ENCODE measurements at places on chromosomes 5 and 9.

- DNase-seq = no peak
Measured at GRCh38 chr9:16704116-16705110, 166.1 kb downstream of the BNC2 start.

DNA sequence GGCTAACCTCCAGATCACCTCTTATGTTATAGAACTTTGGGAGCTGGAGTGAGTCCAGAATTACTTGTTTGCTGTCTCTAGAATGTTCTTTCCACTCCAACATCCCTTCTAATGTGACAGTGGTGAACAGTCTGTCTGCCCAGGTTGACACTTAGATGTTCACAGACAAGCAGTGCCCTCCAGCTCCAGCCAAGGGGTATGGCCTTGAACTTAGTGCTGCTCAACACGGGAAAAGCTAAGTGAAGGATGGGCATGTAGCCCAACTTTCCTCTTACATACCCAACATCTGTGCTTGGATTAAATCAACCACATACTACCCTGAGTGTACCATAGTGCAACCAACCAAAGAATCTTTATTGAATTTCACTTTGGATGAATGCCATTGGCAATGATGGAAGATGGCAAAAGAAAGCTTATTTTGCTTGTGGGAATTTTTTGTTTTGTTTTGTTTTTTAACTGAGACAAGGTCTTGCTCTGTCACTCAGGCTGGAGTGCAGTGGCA lies 201.2 kb downstream of the NXNL2 start:
- no peak for DNase-seq

- DNase-seq = no peak
Measured at GRCh38 chr5:169350759-169351240, 49.9 kb upstream of the SLIT3 start.

DNA sequence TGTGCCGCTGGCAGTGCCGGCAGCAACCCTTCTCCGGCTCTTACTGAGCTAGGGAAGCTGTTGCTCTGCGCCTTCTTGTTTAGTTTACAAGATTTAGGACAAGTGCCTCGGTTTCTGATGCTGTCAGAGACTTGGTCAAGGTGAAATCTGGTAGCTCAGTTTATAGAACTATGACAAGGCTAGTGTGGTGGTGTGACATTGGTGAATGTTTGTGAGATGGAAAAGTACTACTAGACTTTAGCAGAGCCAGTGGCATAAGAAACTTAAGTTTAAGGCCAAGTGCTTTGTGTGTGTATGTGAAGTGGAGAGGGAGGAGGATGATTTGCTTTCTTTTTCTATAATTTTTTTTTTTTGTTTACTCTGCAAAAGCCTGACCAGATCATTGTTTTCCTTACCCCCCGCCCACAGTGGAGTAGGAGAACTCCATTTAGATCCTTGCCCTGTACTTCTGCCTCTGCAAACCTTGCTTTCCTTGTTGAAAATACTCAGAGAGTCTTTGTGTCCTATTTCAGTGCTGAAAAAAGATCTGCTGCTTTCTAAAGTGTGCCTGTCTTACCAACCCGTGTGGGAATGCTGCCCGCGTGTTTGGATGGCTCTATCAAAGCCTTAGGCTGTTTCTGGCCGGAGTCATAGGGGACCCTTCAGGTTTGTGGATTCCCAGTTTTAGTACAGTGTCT lies 75.9 kb downstream of the TRIO start:
- DNase-seq = no peak

DNA sequence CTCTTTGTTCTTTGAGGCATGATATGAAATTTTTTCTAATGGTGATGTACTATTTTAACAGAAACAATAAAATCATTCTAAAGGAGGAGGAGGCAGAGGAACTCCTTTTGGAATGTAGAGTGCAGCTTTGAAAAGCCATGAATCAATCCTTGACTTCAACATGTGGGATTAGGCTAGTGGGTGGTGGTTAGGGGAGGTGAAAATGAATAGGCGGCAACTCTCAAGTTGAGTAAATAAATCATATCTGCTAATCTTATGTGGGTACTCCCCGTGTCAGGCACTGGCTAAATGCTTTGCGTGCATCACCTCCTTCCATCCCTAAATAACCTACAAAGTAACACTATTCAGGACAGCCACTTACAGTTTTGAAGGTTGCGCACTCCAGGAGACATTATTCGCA lies 35.1 kb downstream of the FAM81B start:
- DNase-seq = no peak

- DNase-seq = no peak
Measured at GRCh38 chr9:108241384-108242073, 614.3 kb downstream of the ACTL7B start.

DNA sequence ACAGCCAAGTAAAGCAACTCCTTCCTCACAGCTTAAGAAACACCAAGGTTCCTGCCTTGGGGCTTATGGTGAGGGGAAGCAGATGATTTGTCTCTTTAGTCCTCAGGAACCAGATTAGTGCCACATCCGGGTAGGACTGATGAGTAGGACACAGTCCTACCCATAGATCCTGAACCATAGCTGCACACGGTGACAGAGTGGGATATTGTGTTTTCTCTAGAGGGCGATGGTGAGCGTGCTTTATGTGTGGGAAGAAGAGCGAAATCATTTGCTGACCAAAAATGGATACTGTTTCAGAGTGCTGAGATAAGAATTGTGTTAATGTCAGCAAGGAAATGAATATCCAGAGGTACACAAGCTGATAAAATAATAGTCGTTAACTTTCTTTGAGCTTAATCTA lies 209.0 kb upstream of the FBXL7 start:
- no peak for DNase-seq

- DNase-seq = no peak
Measured at GRCh38 chr5:171920765-171921391, 85.6 kb downstream of the FBXW11 start.

DNA sequence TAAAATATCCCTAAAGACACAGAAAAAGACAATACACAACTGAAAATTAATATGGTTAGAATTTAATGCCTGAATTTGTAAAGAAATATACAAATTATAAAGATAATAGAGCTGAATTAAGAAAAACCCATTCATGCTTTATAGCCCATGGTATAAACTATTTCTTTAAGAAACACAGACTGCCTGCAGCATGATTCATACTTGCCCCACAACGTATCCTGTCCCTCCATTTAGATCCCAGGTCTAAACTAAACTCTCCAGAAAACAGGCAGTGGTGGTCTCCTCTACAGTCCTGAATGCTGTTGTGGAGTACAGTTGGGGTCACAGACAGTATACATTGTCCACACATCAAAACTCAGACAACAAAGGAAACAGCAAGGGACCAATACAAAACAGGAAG lies 24.8 kb downstream of the IL6ST start:
- DNase-seq = no peak

- no peak for DNase-seq
Measured at GRCh38 chr9:33197279-33198152, 30.4 kb upstream of the B4GALT1 start.

DNA sequence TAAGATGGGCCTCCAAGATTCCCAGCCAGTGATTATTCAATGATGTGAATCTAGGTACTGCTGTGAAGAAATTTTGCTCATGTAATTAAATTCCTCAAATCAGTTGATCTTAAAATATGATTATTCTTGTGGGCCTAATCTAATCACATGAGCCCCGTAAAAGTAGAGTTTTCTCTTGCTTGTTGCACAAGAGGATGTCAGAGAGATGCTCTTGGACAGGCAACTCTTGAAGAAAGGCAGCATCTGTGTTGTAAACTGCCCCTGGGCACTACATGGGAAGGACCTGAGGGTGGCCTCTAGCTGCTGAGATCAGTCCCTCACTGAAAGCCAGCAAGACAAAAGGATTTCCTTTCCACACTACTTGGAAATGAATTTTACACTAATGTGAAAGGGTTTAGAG lies 132.9 kb downstream of the TRPM3 start:
- no peak for DNase-seq

DNA sequence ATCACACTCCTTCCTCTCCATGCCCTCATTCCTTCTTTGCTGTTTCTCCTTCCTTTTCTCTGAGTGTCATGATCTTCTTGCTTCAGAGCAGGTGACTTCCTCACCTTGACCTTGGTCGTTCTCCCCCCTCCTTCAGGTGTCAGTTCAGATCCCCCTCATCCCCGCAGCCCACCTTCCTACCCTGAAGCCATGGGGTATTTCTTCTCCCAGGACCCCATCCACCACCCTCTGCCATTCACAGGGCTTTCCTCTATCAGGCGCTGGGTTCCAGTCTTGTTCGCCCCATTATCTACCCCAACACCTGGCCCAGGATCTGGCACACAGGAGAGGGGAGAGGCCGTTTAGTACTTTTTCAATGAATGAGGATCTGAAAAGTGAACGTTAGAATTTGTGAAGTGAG lies 101.0 kb downstream of the NSG2 start:
- DNase-seq = no peak

- no peak for DNase-seq
Measured at GRCh38 chr5:25094219-25094618, 449.4 kb upstream of the CDH10 start.

DNA sequence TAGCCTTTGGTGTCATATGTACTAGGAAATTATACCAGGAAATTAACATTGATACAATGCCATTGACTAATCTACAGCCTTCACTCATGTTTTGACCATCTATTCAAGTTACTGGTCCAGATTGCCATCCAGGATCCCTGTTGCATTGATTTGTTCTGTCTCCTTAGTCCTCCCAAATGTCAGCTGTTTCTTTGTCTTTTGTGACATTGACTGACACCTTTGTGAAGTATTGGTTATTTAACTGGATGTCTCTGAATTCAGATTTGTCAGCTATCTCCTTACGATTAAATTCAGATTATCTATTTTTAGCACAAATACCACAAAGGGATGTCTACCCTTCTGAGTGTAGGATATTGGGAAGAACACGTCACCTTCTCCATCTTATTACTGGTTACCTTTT lies 73.7 kb upstream of the CTNND2 start:
- DNase-seq = no peak

DNA sequence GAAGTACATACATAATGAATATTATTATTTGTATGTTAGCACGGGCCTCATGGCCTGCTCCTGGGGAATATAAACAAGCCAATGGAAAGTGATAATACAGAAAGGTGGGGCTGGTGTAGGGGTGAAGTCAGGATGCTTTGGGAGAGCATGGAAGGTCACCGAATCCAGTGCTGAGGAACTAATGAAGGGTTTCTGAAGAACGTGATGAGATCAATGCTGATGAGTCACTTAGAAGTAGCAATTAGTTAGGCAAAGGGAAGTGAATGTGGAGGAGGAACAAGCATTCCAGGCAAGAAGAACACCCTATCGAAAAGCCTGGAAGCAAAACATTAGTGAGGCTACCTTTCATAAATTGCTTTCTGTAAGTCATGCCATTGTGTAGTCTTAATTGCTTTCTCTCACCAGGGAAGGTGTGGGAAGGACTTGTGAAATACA lies 2.1 kb downstream of the ANXA1 start:
- no peak for DNase-seq

GRCh38 chr5:137300411-137301240 lies 198.5 kb downstream of the SPOCK1 start:
- DNase-seq = no peak

- no peak for DNase-seq
Measured at GRCh38 chr5:126093041-126093440, 330.2 kb upstream of the GRAMD2B start.

DNA sequence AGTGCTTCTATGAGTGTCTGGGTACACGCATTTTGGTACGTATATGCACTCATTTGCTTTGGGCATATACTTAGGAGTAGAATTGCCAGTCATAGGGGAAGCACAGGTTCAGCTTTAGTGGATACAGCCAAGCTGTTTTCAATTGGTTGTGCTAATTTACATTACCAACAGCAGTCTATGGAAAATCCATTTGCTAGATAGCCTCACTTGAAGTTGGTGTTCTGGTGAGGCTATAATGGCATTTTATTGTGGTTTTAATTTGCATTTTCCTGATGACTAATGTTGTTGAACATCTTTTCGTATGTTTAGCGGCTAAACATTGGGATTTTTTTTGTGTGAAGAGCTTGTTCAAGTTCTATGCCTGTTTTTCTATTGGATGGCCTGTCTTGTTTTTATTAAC lies 76.8 kb upstream of the ANKH start:
- no peak for DNase-seq

GRCh38 chr9:73042155-73042554 lies 89.3 kb upstream of the ALDH1A1 start:
- DNase-seq = no peak

DNA sequence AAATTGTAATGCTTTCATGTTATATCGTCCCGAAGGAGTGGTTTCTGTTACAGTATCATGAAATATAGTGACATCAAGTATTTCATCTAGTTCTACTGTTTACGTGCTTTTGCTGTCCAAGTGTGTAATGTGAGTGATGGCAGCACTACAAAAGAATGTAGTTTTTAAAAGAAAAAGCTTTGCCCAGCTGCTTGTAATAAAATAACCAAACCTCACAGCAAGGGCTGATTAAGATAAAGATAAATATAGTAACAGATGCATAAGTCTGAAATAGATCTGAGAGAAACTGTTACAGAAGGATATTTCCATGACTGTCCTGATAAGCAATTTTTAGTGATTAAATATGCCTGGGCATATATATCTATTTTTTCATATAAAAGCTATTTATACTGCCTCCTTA lies 106.4 kb downstream of the AUH start:
- no peak for DNase-seq

GRCh38 chr9:5749306-5749705 lies 83.6 kb downstream of the ERMP1 start:
- no peak for DNase-seq

GRCh38 chr5:177957241-177957640 lies 38.8 kb downstream of the PROP1 start:
- DNase-seq = no peak

DNA sequence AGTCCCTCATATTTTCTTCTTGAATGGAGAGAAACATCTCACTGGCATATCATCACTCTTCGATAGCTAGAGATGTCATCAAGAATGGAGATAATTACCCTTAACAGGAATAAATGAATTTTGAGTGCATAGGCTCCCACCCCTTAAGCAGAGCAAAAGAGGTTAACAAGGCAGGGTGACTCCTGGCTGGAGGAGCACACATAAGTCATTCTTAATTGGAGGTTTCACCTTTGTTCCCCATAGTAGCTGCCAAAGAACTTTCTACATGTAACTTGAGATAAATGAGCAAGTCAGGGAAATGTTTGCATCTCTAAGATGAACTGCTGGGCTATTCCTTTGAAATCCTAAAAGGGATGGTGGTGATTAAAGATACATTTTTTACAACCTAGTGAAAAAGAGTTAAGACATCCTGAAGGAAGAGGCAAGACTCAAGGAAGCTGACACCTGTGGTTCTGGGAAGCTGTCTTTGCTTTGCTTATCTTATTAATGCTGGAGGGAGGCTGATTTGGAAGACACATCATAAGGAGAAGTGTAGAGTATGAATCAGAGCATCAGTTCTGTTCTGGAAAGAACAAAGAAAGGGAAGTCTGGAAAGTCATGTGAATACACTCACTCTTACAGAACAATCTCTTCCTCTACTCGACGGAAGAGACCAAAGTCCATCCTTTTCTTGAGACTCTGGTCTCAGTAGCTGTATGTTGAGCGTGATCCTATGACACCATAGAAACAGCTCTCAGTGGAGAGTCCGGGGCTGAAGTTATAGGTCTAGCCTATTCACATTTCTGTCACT lies 326.3 kb downstream of the OSTF1 start:
- no peak for DNase-seq
